Liver (tissue), 10 donors: ENCODE measurements at places on chromosomes 12 and 14.
A peak's percentile ranks its signal among the peaks of the same experiment; 100 is the strongest.

DNA sequence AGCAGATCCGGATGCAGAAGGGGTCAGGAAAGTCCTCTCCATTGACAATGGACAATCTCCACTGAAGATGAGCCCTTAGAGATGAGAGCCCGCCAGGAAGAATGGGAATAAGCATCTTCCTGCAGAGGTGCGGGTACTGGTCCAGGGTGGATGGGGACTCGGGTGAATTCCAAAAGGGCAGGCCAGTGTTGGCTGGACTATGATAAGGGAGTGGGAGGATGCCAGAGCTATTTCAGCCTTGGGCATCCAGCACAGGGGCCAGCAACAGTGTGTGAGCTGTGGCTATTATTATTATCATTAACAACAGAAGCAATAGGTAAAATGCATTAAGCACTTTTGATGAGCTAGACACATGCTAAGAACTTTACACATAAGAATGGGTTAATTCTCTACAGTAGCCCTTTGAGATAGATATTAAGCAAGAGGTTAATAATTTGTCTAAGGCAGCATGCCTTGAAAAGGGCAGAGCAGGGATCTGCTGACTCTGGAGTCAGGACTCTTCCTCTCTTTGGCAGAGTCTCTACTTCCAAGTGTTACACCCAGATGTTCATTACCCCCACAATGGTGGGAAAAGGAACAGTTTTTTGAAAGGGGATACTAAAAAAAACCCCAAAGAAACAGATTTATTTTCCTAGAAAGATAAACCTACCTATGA, 55.2 kb downstream of the PRICKLE1 start:
- DNase-seq: no peak
- no peak overlapping the region for H3K27ac ChIP-seq
- no peaks in the 10 kb centered on the region for H3K27me3 ChIP-seq

- no peaks in the 10 kb centered on the region for H3K27me3 ChIP-seq
- no peak overlapping the region for H3K27ac ChIP-seq
- H3K4me1 ChIP-seq: no peaks in the 10 kb centered on the region
- no peak for DNase-seq
- no peak overlapping the region for H3K4me3 ChIP-seq
Observed at GRCh38 chr14:34179727-34180126, 228.9 kb upstream of the EGLN3 start.

GRCh38 chr12:127558361-127558760, 708.6 kb upstream of the TMEM132C start:
- H3K27me3 ChIP-seq: no peaks in the 10 kb centered on the region
- H3K36me3 ChIP-seq: no peaks in the 10 kb centered on the region
- H3K27ac ChIP-seq: no peak overlapping the region

DNA sequence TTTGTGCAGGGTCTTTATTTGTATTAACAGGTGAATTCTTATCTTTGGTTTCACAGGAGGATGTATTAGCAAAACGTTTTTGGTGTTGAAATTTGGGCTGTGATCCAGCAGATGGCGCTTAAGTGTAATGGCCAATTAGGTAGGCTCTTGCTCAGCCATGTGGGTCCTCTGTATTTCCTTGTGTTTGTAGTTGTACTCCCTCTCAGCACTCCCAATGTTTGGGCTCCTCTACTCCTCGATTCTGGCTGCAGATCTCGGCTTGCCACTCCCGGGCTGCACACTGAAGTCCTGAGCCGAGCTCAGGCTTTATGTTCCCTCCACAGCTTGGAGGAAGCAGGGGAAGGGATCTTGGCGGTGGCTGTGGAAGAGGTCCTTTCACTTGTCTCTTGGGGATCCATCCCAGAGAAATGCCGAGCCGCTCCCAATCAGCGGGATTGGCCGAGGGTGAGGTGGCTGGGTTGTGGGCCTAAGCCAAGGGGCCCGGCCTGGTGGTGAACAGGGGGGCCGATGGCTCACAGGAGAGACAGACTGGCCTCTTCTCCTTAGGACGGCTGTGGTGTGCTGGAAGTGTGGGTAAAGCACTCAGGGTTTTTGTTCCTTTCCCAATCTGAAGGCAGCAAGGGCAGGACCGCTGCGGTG, 133.7 kb downstream of the AEBP2 start:
- H3K36me3 ChIP-seq: no peaks in the 10 kb centered on the region
- no peaks in the 10 kb centered on the region for H3K4me1 ChIP-seq
- H3K4me3 ChIP-seq: no peak overlapping the region
- no peak for DNase-seq

- H3K27ac ChIP-seq: no peak overlapping the region
- no peak for DNase-seq
- peaks cover 15% of the 10 kb centered on the region for H3K36me3 ChIP-seq
- H3K4me1 ChIP-seq: no peaks in the 10 kb centered on the region
- no peak overlapping the region for H3K4me3 ChIP-seq
Observed at GRCh38 chr14:70744641-70745040, 64.7 kb downstream of the MAP3K9 start.

DNA sequence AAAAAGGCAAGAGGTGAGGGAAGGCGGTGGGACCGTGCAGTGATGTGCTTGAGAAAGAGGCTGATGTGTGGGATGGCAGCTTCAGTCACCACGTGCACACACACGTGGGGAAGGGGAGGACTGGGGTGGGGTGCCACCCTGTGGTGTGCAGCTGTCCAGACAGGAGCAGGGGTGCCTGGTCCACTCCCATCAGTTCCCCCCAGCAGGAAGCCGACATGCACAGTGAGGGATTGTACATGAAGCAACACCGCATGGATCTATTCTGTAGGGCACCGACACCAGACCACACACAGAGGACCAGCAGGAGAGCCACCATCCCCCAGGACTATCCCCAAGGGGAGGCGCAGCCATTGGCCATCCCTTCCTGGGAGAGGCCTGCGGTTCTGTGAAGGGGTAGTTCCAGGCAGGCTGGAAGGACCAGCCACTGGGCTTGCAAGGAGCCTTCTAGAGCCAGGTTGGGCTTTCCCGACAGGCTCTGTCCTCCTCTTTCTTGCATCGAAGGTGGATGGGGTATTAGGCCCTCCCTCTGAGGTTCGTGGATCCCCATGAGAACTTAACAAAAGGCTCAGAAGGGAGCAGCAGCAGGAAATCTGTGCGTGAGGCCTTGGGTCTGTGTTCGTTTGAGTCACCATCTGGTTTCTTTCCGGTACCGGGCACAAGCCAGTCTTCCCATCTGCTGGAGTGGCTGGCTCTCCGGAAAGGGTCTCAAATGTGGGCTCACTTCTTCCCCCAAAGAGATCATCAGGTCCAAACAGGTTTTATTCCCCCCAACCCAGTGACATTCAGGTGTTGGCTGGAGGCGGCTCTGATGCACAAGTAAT, 59.8 kb downstream of the PLEKHG3 start:
- no peaks in the 10 kb centered on the region for H3K27me3 ChIP-seq
- no peak for DNase-seq
- no peak overlapping the region for H3K27ac ChIP-seq
- no peaks in the 10 kb centered on the region for H3K36me3 ChIP-seq

DNA sequence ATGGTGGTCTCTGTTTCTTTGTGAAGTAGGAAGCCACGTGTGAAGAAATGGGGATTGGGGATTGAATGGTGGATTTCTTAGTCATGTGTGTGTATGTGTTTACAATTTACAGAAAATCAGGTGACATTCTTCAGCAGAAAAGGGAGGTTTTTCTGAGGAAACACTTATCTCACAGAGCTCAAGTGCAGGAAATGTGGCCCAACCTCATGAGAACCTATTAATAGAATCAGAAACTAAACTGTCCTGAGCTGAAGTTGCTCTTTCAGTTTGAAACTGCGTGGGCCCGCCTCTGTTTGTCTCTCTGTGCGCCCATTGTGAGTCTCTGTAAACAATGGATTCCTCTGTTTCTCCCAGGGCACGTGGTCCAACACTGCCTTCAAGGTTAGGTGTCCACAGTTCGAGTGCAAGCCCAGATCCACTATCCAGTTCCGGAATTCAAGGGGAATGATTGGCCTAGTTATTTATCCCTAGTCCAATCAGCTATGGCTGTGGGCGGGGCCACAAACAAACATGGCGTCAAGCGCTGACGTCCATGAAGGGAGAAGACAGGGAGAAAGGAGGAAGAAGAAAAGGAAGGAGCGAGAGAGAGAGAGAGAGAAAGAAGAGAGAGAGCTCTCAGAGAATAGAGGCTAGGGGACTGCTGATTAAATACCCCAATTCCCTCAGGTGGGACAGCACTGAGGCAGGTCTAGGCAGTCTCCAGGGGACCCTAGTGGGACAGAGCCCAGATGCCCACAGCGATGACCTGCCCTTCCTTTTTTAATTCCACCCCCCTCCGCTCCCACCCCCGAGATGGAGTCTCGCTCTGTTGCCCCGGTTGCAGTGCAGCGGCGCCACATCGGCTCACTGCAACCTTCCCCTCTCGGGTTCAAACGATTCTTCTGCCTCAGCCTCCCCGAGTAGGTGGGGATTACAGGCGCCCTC, 31.4 kb upstream of the C12orf76 start:
- H3K4me3 ChIP-seq: no peak overlapping the region
- no peaks in the 10 kb centered on the region for H3K27me3 ChIP-seq
- H3K27ac ChIP-seq: peak overlapping the region; percentile 38
- DNase-seq: no peak
- no peaks in the 10 kb centered on the region for H3K4me1 ChIP-seq
- no peaks in the 10 kb centered on the region for H3K36me3 ChIP-seq

DNA sequence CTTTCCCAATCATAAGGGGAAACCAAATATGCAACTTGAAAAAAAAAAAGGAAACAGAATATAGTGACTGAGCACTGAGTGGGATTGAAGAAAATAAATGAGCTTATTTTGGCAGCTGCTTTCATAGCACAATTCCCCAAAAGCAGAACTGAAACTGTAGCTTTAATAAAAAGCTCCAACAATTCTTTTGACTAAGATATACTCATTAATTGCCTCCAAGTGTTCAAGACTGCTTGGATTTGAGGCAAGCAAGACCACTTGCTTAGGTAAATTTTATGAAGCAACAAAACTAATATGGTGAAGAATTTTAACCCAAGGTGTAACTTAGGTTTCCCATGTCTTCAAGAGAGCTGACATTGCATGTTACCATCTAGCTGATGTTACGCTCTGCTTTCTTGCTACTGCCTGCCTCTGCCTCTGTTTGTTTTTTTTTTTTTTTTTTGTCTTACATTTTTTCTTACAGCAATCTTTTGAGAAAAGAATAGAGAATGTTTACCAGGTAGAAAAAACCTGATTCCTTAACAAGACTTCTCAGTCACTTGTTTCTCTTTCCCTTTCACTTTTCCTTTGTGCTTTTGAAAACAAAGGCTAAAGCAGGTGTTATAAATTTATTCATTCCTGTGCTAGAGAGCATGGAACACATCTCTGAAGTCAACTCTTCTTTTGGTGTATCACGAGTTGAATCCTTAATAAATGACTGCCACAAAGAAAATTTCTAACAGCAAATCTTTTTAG, 134.4 kb downstream of the BCAT1 start:
- H3K4me1 ChIP-seq: no peaks in the 10 kb centered on the region
- no peaks in the 10 kb centered on the region for H3K36me3 ChIP-seq
- no peaks in the 10 kb centered on the region for H3K27me3 ChIP-seq
- peak overlapping the region; percentile 51 for H3K4me3 ChIP-seq
- peak overlapping the region; percentile 16 for H3K27ac ChIP-seq

GRCh38 chr14:101835566-101835965, 74.1 kb downstream of the PPP2R5C start:
- no peak overlapping the region for H3K27ac ChIP-seq
- H3K4me1 ChIP-seq: peaks cover 2% of the 10 kb centered on the region
- H3K36me3 ChIP-seq: peaks cover 2% of the 10 kb centered on the region
- DNase-seq: no peak
- no peaks in the 10 kb centered on the region for H3K27me3 ChIP-seq
- no peak overlapping the region for H3K4me3 ChIP-seq

DNA sequence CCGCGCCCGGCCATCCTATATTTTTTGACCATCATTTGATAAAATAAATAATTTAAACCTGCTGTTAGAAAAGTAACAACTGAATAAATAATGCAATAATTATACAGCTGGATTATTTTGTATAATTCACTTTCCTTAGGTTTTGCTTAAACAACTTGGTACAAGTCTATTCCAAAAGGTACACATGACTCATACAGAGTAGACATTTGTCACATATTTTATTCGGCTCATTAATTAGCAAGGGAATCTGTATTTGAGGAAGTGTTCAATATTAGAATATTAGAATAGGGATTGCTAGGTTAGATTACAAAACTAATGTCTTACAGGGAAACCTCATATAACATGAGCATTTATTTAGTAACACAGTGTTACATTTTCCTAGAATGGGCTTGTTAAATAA, 48.7 kb downstream of the ATP2A2 start:
- no peaks in the 10 kb centered on the region for H3K27me3 ChIP-seq
- H3K36me3 ChIP-seq: peaks cover 71% of the 10 kb centered on the region
- H3K4me3 ChIP-seq: no peak overlapping the region
- DNase-seq: no peak
- no peak overlapping the region for H3K27ac ChIP-seq

DNA sequence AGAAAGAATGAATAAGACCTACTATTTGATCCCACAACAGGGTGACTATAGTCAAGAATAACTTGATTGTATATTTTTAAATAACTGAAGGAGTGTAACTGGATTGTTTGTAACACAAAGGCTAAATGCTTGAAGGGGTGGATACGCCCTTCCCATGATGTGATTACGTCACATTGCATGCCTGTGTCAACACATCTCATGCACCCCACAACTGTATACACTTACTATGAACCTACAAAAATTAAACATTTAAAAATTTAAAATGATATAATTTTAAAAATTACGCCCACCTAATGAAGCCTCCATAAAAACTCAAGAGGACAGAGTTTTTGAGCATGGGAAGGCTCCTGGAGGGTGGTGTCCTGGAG, 94.5 kb downstream of the SCARB1 start:
- no peaks in the 10 kb centered on the region for H3K36me3 ChIP-seq
- no peak overlapping the region for H3K27ac ChIP-seq
- no peaks in the 10 kb centered on the region for H3K27me3 ChIP-seq
- no peak for DNase-seq
- no peak overlapping the region for H3K4me3 ChIP-seq

DNA sequence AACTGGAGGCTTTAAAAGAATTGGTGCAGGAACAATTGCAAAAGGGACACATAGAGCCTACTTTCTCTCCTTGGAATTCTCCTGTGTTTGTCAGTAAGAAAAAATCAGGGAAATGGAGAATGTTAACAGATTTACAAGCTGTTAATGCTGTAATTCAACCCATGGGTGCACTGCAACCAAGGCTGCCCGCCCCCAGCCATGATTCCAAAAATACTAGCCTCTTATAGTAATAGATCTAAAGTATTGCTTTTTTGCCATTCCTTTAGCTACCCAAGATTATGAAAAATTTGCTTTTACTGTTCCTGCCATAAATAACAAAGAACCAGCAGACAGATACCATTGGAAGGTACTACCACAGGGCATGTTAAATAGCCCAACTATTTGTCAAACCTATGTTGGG, 15.3 kb upstream of the OR8S1 start:
- no peak overlapping the region for H3K27ac ChIP-seq
- no peaks in the 10 kb centered on the region for H3K4me1 ChIP-seq
- H3K36me3 ChIP-seq: no peaks in the 10 kb centered on the region
- no peaks in the 10 kb centered on the region for H3K27me3 ChIP-seq

GRCh38 chr12:91273560-91273959, 90.9 kb upstream of the DCN start:
- H3K27me3 ChIP-seq: no peaks in the 10 kb centered on the region
- H3K4me1 ChIP-seq: no peaks in the 10 kb centered on the region
- H3K4me3 ChIP-seq: no peak overlapping the region
- H3K36me3 ChIP-seq: no peaks in the 10 kb centered on the region

GRCh38 chr14:88163731-88164255, 158.9 kb downstream of the GPR65 start:
- no peak overlapping the region for H3K4me3 ChIP-seq
- H3K36me3 ChIP-seq: no peaks in the 10 kb centered on the region
- H3K27ac ChIP-seq: no peak overlapping the region
- H3K4me1 ChIP-seq: peaks cover 2% of the 10 kb centered on the region
- peak; percentile 17 for DNase-seq
- no peaks in the 10 kb centered on the region for H3K27me3 ChIP-seq

GRCh38 chr12:89574736-89575208, 48.9 kb upstream of the POC1B start:
- DNase-seq: no peak
- no peaks in the 10 kb centered on the region for H3K4me1 ChIP-seq
- no peaks in the 10 kb centered on the region for H3K36me3 ChIP-seq
- no peaks in the 10 kb centered on the region for H3K27me3 ChIP-seq
